RWPE2 (cell line): ENCODE measurements at places on chromosomes 2 and 18.

GRCh38 chr2:28617502-28618184, 121.8 kb downstream of the PLB1 start:
- DNase-seq: no peak
- H3K4me1 ChIP-seq: peaks cover 61% of the 10 kb centered on the region
- no peak overlapping the region for H3K4me3 ChIP-seq
- peak overlapping the region; percentile 99 for H3K27ac ChIP-seq

- H3K36me3 ChIP-seq: no peaks in the 10 kb centered on the region
- H3K4me1 ChIP-seq: peaks cover 19% of the 10 kb centered on the region
- no peaks in the 10 kb centered on the region for H3K27me3 ChIP-seq
- DNase-seq: no peak
Measured at GRCh38 chr2:177784745-177785067, 287.9 kb downstream of the PDE11A start.

DNA sequence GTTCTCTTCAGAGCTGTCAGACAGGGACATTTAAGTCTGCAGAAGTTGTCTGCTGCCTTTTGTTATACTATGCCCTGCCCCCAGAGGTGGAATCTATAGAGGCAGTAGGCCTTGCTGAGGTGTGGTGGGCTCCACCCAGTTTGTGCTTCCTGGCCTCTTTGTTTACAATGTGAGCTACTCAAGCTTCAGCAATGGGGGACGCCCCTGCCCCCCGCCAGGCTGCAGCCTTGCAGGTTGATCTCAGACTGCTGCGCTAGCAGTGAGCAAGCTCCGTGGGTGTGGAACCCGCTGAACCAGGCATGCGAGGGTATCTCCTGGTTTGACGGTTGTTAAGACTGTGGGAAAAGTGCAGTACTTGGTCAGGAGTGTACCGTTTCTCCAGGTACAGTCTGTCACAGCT, 24.0 kb upstream of the PAIP2B start:
- no peak for DNase-seq
- no peak overlapping the region for H3K4me3 ChIP-seq
- H3K4me1 ChIP-seq: no peaks in the 10 kb centered on the region
- no peaks in the 10 kb centered on the region for H3K27me3 ChIP-seq

- no peak overlapping the region for H3K4me3 ChIP-seq
- no peaks in the 10 kb centered on the region for H3K27me3 ChIP-seq
- H3K27ac ChIP-seq: no peak overlapping the region
- no peaks in the 10 kb centered on the region for H3K36me3 ChIP-seq
Measured at GRCh38 chr2:150426724-150427123, 60.7 kb downstream of the RND3 start.

- DNase-seq: no peak
- no peaks in the 10 kb centered on the region for H3K27me3 ChIP-seq
- H3K36me3 ChIP-seq: no peaks in the 10 kb centered on the region
- H3K27ac ChIP-seq: no peak overlapping the region
- H3K4me3 ChIP-seq: no peak overlapping the region
- H3K4me1 ChIP-seq: no peaks in the 10 kb centered on the region
Measured at GRCh38 chr18:78526275-78526674, 453.3 kb upstream of the SALL3 start.

DNA sequence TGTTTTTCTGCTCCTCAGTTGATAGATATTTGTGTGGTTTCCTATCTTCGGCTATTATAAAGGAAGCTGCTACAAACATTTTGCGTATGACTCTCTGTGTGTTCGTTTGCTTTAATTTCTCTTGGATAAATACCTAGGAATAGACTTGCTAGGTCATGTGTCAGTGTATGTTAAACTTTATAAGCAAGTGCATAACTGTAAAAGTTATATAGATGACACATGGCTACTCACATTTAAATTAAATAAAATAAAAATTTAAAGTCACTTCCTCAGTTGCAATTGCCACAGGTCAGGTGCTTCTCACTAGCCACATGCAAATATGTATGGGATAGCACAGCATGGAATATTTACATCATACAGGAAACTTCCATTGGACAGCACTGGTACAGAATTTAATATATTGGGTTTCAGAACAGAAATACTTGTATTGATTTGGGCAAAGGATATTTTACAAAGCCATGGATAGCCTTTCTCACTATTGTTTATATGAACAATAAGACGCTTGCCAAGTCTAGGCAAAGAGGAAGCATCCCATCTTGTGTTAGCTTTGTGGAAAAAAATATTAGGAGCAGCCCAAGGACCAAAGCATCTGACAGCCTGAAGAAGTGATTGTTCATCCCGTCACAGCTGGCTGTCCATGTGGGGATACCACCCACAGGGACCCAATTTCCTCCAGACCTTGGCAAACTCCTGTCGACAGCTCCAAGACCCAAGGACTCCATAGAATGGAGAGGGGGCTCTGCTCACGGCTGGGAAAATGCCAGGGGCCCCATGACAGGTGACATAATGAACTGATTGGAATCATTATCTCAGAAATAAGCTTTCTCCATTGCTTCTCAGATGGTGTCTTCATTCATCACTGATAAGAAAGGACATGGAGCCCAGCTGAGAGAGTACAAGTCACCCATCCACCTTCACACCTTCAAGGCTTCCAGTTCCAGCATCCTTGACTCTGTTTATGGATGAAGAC, 196.7 kb downstream of the SH3BP4 start:
- no peaks in the 10 kb centered on the region for H3K27me3 ChIP-seq
- no peak overlapping the region for H3K27ac ChIP-seq
- H3K4me1 ChIP-seq: no peaks in the 10 kb centered on the region
- DNase-seq: no peak
- no peaks in the 10 kb centered on the region for H3K36me3 ChIP-seq
- no peak overlapping the region for H3K4me3 ChIP-seq
